ENCODE measurements at places on chromosomes 13 and 19. TPM values are rescaled to one million over a fixed set of nuclear protein-coding genes. Genes with fewer than 3 reads are reported as not detected.

GRCh38 chr19:29013325-29013724 lies 199.6 kb downstream of the UQCRFS1 start:
- DNase-seq: no peak

DNA sequence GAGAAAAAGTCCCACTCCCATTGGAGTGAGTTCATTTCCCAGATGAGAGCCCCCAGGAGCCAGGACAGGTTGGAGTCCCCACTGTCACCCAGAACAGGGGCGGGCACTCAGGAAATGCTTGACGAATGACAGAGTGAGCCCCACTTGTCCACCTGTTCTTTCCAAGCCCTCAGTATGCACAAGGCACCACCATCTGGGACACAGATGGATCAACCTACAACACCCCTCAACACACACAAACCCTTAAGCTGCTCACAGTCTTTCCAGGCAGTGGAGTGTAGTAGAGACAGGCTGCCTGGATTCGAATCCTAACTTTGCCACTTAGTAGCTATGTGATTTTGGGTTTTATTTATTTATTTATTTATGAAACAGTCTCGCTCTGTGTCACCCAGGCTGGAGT lies 8.0 kb downstream of the ARHGEF1 start:
- no peak for DNase-seq

DNA sequence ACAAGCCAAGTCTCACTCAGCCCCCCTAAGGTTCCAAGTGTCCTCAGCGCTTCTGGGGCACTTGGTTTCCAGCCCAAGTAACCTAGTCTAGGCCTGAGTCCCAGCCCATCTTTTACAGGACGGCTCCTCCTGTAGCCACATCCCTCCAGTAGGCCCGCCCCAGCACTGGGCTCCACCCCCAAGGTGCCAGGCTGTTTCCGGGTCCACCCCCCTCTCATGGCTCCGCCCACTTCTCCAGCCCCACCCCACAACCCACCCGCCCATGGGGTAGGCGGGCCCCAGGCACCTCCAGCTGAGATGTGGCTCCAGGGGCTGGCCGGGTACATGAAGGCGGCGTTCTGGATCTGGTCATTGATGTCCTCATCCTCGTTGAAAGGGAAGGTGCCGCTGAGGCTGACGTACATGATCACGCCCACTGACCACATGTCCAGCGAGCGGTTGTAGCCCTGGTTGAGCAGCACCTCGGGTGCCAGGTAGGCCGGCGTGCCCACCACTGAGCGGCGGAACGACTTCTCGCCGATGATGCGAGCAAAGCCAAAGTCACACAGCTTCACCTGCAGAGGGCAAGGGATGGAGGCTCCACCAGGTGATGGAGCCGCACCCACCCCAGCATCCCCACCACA lies 17.2 kb upstream of the DACT3 start:
- no peak for DNase-seq

DNA sequence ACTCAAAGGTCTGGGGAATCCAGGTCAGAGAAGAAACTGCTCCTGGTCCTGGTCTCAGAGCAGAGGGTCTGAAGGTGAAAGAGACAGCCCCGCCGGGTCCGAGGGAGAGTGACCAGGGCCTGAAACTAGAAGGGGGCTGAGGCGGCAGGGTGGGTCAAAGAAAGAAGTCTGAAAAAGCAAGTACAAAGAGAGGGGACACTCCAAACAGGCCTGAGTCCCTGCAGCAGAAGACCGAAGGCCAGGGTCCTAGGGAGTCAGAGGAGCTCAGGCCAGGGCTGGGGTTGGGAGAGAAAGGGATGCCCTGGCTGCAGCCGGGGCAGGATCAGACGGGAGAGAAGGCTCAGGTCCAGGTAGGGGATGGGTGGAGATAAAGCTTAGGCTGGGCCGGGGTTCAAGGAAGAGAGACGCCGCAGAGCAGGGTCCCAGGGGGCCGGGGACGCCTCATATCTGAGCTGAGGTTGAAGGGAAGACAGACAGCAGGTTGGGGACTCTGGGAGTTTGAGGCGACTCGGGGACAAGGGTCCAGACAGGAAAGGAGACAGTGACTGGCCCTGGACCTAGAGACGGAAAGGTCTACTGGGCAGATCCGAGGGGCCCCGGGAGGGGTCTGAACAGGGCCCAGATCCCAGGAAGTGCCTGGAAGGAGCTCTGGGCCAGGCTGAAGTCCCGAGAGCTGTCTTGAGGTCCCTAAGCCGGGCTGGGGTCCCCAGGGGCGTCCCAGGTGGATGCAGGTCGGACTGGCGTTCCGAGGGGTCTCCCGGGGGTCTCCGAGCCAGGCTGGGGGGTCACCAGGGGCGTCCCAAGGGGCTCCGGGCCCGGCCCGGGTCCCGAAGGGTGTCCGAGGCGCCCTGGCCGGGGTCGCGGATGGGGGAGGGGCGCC lies 795 bp downstream of the MLLT1 start:
- DNase-seq: no peak

DNA sequence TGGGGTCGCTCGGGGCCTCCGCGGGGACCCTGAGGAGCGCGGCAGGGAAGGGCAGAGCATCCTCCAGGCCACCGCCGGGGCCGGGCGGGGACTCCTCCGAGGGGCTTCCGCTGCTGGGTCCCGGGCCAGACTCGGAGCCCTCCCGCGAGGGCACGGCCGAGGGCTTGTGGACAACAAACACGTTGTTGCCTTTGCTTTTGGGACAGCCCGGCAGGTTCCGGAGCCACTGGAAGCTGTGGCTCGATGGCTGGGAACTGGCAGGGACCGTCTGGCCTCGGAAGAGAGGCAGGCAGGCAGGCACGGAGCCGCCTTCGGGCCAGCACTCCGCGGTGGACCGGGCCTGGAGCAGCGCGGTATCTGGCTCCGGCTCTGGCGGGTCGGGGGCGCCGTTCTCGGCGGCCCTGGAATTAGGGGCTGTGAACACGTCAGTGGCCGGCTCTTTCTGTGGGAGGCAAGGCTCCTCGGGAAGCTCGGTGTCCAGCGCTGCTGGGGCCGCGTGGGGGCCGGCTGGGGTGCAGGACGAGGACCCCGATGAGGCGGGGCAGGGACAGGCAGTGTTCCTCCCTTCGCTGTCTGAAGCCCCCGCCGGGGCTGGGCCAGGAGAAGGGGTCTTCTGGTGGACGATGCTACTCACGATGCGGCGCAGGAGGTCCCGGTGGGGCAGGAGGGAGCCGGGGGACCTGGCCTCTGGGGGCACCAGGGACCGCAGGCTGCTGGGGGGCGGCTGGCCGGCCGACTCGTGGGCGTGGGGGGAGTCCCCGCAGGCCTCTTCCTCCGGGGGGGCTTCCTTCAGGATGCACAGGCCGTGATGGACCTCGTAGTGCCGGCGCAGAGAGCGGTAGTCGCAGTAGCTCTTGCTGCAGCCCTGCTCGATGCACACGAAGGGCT lies 27.6 kb downstream of the ZNF541 start:
- no peak for DNase-seq

DNA sequence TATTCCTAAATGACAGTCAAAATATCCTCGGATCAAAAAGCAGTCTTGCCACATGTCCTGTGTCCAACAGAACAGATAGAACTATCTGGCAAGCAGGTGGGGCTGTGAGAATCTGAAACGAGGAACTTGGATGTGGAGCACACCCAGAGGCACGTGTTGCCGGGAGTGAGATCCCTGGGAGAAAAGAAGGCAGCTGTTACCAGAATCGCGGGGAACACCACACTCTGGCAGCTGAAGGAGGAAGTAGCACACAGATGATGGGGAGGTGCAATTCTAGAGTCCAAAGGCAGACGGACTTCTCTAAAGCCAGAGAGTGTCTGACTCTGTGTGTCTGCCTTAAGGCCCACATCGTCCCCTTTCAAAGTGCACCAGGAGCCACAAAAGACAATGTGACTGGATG lies 22.3 kb downstream of the SLC7A1 start:
- DNase-seq: no peak

GRCh38 chr13:79861731-79862130 lies 380.8 kb downstream of the NDFIP2 start:
- DNase-seq: no peak

Gene CEACAM7
- total RNA-seq: 0.19 TPM

Gene UBE2L5
- total RNA-seq: 0.24 TPM

Gene EDNRB
- total RNA-seq: 3.1 TPM

Gene PSPN
- total RNA-seq: 0.90 TPM

Gene CAMSAP3
- total RNA-seq: 1.3 TPM

Gene SLC10A2
- total RNA-seq: under 0.01 TPM

Gene CLEC17A
- total RNA-seq: 1.2 TPM
